Urinary bladder (tissue), 4 donors: ENCODE measurements at places on chromosomes 2 and 18. TPM values are rescaled to one million over a fixed set of nuclear protein-coding genes. Genes with fewer than 3 reads are reported as not detected.

- no peak for DNase-seq
Observed at GRCh38 chr2:151766437-151767153, 32.3 kb upstream of the NEB start.

The GCG gene
- not detected for total RNA-seq

The EFR3B gene
- total RNA-seq, result 3.8 TPM

DNA sequence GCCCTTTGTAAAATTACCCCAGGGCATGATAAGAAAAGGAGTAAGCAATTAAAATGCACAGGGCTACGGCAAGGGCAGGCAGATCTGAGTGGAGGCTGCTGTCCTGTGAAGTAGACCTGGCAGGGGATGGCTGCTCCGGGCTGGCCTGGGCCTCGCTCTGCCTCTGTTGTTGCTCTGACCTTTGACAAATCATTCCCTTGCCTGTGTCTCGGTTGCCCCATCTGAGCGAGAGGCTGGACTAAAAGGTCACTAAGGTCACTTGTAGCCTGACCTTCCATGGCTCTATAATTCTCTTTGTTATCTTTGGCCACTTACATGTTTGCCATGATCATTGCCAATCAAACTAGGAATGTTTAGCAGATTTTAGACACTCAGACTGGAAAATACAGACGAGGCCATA lies 118.1 kb downstream of the KLHL29 start:
- no peak for DNase-seq

The NT5DC4 gene
- not detected for total RNA-seq

- DNase-seq, result no peak
Observed at GRCh38 chr2:33160191-33160590, 213.4 kb downstream of the LTBP1 start.

- DNase-seq, result no peak
Observed at GRCh38 chr18:42801706-42802105, 313.8 kb downstream of the RIT2 start.

The TMEM182 gene
- 28.0 TPM for total RNA-seq

GRCh38 chr2:85772841-85773491 lies 19.2 kb downstream of the ATOH8 start:
- no peak for DNase-seq

The SERPINB7 gene
- total RNA-seq, result not detected

The CTLA4 gene
- 0.11 TPM for total RNA-seq

DNA sequence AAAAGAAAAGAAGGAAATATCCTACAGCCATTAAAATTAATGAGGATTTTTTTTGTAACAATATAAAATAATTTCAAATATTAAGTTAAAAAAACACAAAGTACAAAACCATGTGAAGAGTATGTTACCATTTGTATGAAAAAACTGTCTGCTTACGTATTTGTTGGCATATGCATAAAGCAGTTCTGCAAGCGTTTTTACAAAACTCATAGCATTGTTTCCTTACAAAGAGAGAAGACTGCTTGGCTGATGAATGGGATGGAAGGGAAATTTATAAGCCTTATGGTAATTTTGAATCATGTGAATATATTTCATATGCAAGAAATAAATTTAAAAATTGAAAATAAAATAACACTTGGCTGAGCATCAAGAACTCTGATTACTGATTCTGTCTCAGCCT lies 63.1 kb downstream of the METTL4 start:
- no peak for DNase-seq

The HAAO gene
- 10.6 TPM for total RNA-seq

The IGFBP2 gene
- total RNA-seq, result 136 TPM

DNA sequence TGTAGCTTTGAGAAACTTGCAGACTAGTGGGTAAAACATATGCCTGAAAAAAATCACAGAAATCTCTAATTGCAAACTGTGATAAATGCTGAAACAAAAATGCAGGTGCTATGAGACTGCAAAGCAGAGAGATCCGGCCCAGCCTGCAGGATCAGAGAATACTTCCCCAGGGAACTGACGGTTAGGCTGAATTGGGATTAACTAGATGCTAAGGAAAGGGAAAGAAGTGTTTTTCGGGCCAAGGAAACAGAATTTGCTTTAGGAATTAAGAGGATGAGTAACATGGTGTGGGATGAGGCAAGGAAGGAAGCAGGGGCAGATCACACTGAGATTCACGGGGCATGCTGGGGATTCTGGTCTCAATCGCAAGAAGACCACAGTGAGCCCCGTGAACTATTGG lies 71.5 kb downstream of the OSBPL6 start:
- DNase-seq, result no peak

DNA sequence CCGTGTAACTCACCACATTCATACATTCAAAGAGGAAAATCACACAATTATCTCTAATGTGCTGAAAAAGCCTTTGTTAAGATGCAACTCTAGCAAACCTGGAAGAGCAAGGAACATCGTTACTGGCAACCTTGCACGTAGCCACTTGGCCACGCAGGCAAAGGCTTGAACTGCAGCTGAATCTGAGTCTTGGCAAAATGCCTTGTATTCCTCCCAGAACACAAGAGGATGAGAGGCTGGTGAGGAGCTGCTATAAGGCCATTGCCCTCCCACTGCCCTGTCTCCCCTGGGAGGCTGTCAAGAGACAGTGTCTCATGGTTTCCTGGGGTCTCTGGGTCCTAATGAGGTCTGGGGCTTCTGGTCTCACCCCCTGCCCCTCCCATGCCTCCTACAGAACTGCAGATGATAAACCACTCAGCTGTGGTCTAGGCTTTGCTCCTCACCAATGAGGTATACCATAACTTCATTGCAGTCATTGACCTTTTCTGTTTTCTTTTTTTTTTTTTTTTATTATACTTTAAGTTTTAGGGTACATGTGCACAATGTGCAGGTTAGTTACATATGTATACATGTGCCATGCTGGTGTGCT lies 141.4 kb downstream of the SPP2 start:
- DNase-seq, result no peak

GRCh38 chr2:207479198-207479785 lies 50.5 kb upstream of the CREB1 start:
- DNase-seq, result no peak

- no peak for DNase-seq
Observed at GRCh38 chr18:36592282-36592681, 236.5 kb downstream of the TPGS2 start.

DNA sequence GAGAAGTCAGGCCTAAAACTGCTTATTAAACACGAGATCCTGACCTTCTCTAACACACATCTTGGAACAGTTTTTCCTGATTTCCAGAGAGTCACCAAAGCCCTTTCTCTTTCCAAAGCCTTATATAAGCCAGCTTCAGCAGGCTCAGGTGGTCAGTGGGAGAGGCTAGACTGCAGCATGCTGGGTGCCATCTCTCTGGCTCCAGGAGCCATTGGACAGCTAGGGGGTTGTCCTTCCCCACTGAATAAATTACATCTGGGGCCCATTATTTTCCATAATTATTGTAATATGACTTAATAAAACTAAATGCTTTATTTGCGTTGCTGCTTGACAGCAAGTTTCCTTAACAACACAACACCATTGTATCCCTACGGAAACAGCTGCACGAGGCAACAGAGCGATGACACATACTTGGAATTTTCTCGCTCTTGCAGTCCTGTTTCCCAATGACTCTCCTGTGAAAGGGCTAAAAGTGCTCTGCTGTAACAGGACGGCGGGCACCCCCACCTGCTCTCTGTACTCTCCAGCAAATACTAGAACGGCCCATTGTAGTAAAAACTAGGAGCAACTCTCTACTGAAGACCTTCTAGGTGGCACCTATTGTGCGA lies 160.6 kb downstream of the RNF144A start:
- no peak for DNase-seq

DNA sequence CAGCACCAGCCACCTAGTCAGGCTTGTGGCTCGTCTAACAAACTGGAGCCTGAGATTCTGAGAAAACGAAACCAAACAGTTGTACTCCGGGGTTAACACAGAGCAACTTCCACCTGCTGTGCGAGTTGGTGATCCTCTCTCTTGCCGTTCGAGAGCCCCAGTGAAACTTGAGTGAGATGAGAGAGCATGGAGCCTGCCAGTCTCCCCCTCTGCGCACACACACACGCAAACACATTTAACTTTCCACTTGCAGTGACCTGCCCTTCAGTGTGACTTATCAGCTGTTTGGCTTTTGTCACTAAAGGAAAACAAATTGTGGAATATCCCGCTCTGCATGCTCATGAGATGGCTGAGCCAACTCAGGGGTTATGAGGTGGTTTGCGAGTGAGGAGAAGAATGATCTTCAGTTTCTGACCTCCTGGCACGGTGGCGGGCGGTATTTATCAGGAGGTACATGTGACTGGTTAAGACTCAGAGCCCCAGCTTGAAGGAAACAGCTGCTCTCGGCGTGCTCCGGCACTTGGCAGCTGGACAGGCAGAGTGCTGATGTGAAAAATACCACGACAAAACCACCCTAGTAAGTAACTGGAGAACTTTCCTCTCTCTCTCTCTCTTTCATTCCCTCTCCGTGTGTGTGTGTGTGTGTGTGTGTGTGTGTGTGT lies at the start of gene RASGRP3:
TSS of gene RASGRP3 (plus strand) at position 519 of the 662 bp plus-strand sequence. CDS start 38,488 bp downstream, outside the sequence.
- DNase-seq, result peak; percentile 77

DNA sequence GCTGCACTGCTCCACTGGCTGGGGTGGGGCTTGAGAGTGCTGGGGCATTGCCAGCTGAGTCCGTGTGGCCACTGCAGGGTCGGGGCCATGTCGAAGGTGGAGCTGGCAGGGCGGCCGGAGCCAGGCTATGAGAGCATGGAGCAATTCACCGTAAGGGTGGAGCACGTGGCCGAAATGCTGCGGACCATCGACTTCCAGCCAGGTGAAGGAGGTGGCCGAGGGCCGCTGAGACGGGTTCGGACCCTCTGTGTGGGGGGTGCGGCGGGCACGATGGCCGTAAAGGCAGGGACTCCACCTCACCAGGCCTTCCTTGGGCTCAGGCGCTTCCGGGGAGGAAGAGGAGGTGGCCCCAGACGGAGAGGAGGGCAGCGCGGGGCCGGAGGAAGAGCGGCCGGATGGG lies 2.1 kb downstream of the UCN start:
- DNase-seq, result no peak

GRCh38 chr18:2935438-2936192 lies 77.3 kb downstream of the LPIN2 start:
- no peak for DNase-seq

GRCh38 chr18:80202264-80202998 lies 44.9 kb downstream of the PARD6G start:
- DNase-seq, result no peak

The CYP27C1 gene
- 7.8 TPM for total RNA-seq

The POTEF gene
- not detected for total RNA-seq
